ENCODE measurements at places on chromosomes 1 and 21.

GRCh38 chr1:207251066-207251465, 70.4 kb upstream of the CD55 start:
- no peak for DNase-seq

DNA sequence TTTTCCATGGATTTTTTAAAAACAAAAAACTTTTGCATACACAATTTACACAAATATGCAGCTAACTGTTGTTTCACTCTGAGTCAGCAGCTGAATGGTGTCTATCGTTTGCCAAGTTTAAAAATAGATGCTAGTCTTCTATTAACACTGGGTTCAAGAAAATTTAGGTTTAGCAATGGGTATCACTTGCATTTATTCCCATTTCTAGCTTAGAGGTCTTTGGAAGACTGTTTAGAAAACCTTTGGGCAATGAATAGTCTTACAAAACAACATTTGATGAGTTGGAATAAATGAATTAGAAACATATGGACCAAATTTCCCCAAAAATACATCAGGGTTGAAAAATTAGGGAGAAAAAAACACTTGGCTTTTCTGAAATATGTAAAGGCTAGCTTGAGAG, 165.8 kb downstream of the LYPLAL1 start:
- DNase-seq = no peak

DNA sequence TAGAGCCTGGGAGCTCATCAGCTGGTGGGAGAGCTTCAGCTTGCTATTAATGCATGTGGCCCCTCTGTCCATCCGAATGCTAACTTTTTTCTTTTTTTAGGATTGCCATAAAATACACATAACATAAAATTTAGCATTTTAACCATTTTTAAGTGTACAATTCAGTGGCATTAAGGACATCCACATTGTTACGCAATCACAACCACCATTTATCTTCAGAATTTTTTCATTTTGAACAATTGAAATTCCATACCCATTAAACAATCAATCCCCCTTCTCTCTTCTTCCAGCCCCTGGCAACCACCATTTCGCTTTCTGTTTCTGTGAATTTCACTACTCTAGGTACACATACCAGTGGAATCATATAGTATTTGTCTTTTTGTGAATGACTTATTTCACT, 4.9 kb upstream of the KCNK1 start:
- no peak for DNase-seq

- peak; percentile 8 for DNase-seq
Measured at GRCh38 chr1:177181631-177182291, 11.0 kb downstream of the BRINP2 start.

GRCh38 chr1:172821609-172822274, 162.8 kb downstream of the FASLG start:
- DNase-seq = peak; percentile 41

DNA sequence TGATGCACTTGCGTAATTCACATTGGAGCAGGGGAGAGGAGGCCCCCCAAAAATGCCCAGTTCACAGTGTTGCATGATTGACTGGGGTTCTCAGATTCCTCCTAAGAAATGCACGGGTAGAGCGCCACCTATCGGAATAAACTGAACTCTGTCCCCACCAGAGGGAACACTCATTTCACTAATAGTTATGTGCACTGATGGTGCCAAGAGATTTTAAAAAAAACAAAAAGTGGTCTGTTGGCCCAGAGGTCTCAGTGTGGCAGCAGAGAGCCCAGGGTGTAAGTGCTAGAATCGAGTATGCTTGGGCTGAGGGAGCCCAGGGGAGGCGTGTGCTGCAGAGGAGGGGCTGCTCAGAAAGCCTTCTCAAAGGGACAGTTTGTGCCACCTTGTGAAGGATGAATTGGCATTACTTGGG, 6.9 kb downstream of the PINK1 start:
- no peak for DNase-seq

DNA sequence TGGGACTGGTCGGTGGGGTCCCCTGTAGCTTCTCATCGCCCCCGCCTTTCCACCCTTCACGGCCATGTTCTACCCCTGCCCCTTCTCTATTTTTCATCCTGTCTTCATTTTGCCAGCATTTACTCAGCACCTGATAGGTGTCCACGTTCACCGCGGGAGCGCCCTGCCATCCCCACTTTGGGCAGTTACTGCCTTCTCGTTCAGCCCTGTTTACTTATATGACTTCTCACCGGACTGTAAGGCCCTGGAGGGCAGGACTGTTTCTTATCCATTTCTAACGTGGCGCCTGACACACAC, 380 bp downstream of the MFN2 start:
- DNase-seq = no peak

GRCh38 chr1:115401676-115402075, 63.6 kb upstream of the NGF start:
- DNase-seq = no peak

DNA sequence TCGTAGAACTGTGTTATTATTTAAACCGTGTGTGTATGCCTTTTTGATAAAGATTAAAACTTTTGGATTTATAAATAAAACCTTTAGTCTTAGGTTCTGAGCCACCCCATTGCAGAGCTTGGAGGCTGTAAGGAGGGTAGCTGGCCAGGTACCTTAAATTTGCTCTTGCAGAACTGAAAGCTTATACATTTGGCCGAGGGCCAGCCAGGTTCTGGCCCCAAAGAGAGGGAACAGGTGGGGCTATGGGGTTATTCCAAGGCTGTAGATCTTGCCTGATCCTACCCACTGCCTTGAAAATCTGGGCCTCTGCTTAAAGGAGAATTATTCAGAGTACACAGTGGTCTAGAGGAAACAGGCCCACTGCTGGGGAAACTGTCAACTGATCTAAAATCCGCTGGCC, 59.6 kb downstream of the CAMK2N1 start:
- DNase-seq = no peak

- no peak for DNase-seq
Measured at GRCh38 chr1:44238660-44239059, 25.4 kb downstream of the DMAP1 start.

DNA sequence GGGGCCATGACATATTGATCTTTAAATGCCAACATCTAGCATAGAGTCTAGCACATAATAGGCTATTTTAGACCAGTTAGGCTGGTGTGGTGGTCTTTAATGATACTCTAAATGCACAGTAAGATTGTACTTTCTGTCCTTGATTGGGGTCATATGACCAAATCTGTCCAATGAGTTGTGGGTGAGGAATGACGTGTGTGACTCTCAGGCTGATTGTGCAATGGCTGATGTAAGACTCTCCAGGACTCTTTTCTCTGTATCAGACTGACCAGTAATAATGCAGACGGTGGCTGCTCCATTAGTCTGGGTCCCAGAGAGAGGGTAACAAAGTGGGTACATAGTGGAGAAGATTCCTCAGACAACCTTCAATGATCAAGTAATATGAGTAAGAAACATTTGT, 541.6 kb upstream of the CAMK1G start:
- peak; percentile 38 for DNase-seq
